ENCODE measurements at places on chromosomes 1 and 21.

- peak; percentile 26 for DNase-seq
These were observed 66.5 kb upstream of the UBE2U start for GRCh38 chr1:64136752-64137411.

GRCh38 chr1:151128800-151129199 is 17.6 kb downstream of the SEMA6C start:
- DNase-seq = no peak

DNA sequence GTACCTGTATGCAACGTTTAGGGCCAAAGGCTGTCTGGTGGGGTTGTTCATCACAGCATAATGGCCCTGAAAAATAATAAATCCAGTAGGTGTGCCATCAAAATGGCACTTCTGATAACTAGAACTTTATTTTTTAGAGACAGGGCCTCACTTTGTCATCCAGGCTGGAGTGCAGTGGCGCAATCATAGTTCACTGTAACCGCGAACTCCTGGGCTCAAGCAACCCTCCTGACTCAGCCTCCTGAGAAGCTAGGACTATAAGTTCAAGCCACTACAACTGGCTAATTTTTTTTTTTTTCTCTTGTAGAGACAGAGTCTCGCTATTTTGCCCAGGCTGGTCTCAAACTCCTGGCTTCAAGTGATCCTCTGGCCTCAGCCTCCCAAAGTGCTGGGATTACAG is 4.7 kb downstream of the SNAPIN start:
- DNase-seq = no peak

DNA sequence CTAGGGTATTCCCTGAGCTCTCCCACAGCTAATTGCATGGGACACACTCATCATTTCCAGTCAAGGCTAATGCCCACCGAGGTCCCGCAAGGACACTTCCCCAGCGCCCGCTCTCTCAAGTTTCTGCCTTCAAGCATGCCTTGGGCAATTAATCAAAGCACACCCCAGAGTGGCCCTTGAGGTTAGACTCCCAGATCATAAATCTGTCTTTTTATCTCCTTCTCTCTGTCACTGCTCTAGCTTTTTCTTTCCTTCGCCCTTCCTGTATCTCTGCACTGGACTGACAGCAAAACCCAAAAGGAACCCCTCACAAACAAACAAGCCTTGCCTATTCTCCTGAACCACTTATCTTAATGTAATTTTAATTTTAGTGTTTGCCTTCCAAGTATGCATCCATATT is 7.9 kb upstream of the EXOSC10 start:
- DNase-seq = no peak

- no peak for DNase-seq
These were observed 36.4 kb downstream of the YTHDF2 start for GRCh38 chr1:28773105-28773504.

DNA sequence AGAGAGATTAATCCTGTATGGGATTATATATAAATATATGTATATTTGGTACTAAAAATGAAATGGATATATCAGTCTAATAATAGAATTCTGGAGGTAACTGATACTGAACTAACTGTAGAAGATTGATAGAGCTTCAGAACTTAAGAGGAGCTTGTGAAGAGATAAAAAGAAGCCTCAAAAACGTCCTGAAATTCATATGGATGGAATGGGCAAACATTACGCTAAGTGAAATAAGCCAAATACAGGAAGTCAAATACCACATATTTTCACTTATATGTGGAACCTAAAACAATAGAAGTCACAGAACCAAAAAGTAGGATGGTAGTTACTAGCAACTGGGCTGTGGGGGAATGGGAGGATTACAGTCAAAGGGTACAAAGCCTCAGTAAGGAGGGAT is 36.0 kb upstream of the ADGRL4 start:
- no peak for DNase-seq

DNA sequence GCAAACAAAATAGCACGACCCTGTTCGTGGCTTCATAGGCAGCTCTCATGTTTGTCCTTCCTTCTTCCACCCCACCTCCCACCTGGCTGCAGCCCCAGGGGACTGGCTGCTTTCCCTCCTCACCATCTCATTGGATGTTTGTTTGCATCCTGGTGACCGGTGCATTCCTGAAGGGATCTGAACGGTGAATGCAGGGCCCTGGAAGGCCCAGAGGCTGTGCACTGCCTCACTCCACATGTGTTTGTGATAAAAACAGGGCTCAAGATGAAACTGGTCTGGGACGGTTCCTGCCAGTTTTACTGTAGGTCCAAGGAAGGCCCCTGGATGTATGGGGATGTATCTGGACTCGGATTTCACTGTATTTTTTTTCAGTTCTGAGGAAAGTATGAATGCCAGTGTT is 42.8 kb downstream of the CNN3 start:
- DNase-seq = no peak

- DNase-seq = no peak
These were observed 2.1 kb downstream of the TAF12 start for GRCh38 chr1:28640766-28641165.

GRCh38 chr1:56934430-56935060 is 31.3 kb downstream of the C8B start:
- no peak for DNase-seq

- no peak for DNase-seq
These were observed 26.1 kb downstream of the WNT9A start for GRCh38 chr1:227921461-227922185.

GRCh38 chr1:30225357-30225756 is 498.0 kb downstream of the MATN1 start:
- DNase-seq = no peak

GRCh38 chr1:30687886-30688285 is 35.5 kb downstream of the MATN1 start:
- no peak for DNase-seq

DNA sequence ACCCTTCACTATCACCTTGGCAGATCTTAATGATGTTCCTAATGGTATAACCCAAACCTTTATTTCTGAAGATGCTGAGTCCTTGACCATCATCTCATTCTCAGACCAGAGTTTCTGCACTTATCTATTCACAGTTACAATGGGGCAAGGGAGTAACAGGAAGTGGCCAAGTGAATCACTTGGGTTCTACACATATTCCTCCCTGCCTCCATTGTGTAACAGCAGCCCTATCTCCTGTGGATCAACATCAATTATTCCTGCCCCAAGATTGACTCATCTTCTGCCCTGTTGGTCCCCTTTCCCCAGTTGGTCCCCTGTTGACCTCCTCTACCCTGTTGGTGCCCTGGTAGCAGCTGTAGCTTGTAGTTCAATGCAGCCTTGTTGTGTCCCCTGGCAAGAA is 10.3 kb upstream of the S100A7 start:
- no peak for DNase-seq

DNA sequence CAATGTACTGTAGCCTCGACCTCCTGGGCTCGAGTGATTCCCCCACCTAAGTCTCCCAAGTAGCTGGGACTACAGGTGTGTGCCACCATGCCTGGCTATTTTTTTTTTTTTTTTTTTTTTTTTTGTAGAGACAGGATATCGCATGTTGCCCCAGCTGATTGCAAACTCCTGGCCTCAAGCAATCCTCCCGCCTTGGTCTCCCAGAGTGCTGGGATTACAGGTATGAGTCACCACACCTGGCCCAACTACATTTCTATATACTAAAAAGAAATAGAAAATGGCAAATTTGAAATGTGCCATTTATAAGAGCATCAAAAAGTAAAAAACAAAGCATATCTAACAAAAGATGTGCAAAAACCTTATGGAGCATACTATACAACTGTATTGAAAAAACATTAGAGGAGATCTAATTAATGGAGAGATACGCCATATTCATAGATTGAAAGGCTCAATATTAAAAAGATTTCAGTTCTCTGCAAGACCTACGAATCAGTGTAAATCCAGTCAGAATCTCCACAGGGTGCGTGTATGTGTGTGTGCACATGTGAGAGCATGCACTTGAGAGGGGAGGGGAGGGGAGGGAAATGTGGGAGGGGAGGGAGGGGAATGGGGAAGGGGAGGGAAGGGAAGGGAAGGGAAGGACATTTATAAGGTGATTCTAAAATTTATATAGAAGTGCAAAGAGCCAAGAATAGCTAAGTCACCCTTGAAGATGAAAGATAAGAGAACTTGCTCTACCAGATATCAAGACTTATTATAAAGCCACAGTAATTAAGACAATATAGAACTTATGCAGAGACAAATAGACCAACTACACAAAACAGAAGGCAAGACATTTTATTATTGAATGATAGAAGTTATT is 15.5 kb upstream of the PADI4 start:
- no peak for DNase-seq

DNA sequence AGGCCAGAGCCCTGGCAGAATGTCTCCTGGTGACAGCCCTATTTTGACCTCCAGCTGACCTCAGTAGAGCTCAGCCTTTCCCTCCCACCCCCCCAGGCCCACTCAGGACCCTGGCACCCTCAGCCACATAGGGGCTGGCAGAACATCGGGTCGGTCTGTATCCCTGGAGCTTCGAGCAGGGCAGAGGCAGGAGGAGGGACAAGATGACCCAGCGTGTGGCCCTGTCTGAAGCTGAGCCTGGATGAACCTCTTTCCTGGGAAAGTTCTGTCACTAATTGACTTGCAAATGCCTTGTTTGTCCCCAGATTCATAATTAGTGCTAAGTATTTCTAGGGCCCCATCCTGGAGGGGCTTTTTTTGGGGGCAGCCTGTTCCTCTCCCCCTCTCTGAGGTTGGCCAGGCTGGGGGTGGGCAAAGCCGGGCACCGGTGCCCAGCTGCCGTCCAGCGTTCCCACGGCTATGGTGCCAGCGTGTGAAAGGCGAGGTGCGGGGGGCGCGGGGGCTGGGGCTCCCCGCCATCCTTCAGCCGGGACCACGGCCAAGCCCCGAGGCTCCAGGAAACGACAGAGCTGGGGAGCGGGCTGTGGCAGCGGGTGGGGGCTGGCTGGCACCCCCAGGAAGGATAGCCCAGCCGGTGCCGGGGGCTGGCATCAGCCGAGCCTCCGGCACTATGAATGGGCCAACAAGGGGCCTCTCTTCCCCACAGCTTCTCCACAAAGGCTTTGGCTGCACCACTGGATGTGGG is 31.4 kb downstream of the RHBG start:
- DNase-seq = no peak

- no peak for DNase-seq
These were observed 4.7 kb upstream of the PCSK9 start for GRCh38 chr1:55034476-55035133.
